ENCODE measurements at places on chromosomes 3 and 15.

GRCh38 chr3:134326126-134326525 is 48.1 kb downstream of the AMOTL2 start:
- DNase-seq = no peak

- DNase-seq = no peak
Observed at GRCh38 chr3:61060411-61060861, 190.8 kb downstream of the FHIT start.

DNA sequence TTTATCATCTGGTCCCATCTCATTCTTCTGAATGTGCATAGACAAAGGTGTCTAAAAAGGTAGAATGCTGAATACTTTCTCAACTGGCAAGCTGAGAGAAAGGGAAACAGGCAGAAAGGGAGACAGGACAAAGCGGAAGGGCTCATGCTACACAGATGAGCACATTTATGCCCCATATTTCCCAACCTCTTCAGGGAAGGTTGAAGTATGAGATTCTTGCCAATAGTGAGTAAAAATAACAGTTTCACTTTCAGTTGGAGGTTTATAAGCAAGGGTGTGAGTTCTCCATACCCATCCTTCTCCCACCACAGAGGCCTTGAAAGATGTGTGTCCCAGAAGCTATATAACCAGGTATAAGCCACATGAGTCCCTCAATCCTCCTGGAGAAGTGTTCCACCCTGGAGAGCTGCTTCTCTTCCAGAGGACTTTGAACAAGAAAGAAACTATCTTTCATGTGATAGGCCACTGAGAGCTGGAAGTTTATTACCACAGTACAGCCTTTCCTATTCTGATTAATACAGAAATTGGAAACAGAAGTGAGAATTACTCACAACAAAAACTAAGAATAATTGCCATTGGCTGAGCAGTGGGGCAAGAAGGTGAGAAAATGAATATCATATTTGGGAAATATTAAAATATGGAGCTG is 709.4 kb upstream of the NR2F2 start:
- no peak for DNase-seq

DNA sequence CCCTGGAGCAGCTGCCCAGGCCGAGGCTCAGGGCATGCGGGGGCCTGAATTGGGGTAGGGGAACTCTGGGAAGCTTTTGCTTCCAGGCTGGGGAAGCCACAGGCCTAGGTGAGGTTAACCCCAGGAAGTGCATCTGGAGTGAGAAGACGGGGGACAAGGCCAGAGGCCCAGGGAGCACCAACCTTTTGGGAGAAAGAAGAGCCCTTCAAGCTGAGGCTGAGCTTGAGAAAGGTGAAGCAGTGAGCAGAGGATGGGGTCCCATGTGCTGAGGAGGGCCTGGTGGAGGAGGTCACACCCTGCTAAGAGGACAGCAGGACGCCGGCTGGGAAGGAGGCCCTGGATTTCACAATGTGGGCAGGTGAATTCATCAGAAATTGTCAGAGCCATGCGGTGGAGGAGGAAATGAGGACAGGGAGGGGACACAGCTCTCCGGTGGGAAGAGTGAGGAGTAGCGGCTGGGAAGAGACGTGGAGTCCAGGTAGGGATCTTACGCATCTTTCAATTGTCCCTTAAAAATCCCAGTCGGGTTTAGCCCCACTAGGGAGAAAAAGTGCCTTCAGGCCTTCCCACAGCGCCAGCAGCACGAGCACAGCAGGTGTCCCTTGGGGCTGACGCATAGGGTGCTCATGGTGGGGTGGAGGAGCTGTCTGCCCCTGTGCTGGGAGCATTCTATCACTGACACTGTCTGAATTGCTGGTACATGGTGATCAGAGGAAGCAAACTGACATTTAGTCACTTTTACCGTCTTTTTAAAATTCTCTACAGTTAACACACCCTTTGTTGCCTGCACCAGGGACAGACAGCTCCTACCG is 50.9 kb downstream of the HCN4 start:
- DNase-seq = no peak

DNA sequence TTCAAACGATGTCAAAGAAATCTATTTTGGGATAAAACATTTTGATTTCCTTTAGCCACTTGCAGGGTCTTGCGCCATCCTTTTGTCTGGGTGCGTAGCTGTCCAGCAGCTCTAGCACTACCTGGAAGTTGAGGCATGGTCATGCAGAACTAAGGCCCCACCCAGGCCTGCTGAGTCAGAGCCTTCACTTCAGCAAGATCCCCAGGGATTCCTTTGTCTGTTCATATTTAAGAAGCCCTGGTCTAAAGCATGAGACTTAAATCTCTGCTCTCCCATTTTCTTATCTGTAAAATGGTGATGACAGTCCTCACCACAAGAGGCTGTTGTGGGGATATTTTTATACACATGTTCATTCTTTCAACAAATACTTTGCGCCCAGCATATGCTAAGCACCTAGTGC is 99.0 kb upstream of the CTDSPL start:
- DNase-seq = no peak

GRCh38 chr3:80010021-80010571 is 242.3 kb upstream of the ROBO1 start:
- DNase-seq = no peak

DNA sequence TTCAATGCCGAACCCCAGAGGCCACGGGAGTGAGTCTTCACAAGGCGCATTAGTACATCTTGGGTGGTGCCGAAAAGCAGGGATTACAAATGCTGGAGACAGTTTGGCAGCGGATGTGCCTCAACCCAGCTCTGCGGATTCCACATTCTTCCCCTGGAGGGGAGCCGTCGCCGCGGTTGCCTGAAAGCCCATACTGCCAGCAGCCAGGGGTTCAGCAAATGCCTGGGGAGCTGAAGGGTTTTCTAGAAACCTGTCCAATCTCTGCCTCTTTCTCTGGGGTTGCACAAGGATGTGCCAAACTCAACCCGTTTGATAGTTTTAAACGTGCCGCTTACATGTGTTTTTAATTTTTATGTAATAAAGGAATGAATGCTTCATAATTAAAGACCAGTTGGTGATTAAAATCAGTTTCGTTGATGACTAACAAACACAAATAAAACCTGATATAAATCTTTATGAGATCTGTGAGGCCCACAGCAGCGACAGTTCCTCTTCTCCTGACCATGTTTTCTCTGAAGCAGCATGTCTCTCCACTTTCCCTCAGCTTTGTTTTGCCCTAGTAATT is 74.6 kb upstream of the LEKR1 start:
- peak; percentile 75 for DNase-seq

GRCh38 chr3:127833281-127834032 is 11.1 kb upstream of the MGLL start:
- no peak for DNase-seq

DNA sequence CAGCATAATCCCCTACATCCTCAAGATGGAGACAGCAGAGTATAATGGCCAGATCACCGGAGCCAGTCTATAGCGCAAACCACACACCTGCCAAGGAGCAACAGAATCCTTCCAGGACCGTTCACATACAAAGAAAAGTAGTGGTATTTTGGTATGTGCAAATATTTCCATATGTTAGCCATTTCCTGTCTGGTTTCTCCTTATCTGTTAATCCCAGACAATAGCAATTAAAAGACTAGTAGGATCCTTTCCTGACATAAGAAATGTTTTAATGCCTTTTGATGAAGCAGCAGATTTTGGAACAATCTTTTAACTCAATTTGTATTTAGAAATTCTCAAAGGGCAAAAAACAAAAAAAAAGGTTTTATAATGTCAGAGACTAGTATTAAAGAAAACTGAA is 22.2 kb downstream of the MRPS25 start:
- no peak for DNase-seq

DNA sequence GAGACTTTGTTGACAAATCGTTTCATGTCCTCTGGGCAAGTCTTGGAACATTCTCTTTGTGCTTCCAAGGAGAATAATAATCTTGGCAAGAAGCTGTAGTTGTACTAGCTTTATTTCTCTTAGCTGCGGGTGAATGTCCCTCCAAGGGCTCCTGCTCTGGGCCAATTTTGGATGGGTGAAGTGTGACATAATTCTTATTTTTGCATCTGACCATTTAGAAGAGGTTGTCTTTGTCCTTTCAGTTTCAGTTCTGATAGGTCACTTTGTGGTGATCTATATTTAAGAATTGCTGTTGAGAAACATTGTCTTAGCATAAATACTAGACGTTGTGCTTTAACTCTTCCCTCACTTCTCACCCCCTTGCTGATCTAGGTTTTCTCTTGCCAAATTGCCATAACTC is 164.8 kb upstream of the RORA start:
- no peak for DNase-seq

DNA sequence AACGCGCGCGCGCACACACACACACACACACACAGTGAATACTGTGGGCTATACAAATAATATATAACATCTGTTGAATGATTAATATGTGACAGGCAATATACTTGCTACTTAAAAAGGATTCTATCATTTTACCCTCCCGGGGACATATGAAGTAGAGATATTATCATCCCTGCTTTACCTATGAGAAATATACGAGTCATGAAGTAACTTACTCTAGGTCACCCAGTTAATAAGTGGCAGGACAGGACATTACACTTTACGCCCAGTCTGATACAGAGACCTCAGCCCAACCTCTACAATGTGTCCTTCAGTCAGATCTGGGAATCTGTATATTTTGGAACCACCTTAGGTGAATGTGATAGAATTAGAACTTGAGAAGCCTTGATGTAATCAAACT is 55.4 kb downstream of the CCDC54 start:
- no peak for DNase-seq

DNA sequence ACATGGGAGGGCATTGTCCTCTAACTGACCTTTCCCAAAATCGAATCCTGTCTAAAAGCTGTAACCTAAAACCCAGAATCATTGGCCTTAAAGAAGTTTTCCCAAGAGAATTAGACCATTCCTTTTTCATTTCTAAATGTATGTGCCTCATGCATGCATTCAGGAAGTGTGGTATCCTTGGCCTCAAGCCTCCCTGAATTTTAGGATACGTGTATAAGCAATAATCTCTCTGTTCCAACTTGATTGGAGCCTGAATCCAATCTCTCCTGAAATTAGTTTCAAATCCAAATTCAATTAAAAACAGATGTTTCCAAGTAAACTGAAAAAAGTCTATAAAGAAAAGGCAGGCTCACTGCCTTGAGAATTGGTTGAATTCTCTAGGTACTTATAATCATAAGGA is 86.0 kb upstream of the VEPH1 start:
- DNase-seq = no peak

- DNase-seq = no peak
Observed at GRCh38 chr3:13200465-13200864, 127.2 kb upstream of the IQSEC1 start.

DNA sequence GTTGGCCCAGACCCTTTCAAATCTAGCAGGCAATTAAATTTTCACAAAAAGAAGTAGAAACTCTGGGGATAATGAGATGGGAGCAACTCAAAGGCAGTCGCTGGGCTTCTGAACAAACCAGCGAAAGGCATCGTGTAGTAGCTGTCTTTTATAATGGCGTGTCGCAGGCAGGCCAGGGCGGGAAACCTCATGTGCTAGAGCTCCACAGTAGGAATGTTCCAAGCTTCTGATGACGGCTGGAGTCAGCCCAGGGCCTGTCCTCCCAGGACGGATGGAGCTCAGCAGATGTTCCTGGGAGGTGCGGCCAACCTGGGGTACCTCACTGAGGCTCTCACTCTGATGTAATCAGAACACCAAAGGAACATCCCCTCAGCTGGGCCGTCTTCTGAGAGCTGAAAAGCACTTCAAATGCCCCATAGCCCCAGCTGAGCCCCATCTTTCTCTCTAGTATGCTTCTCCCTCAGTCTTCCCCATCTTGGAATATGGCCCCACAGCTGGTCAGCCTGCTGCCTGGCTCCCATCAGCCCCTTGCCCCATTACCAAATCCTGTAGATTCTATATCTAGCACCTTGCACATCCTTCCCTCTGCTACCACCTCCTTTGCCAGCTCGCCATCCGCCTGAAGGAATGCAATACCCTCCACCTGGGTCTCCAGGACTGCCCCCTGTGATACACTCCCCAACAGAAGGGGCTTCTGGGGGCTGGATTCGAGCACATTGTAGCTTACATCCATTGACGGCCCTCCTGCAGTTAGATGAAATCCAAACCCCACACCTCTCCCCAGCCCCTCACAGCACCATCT is 54.9 kb upstream of the ATP2B2 start:
- DNase-seq = no peak

- DNase-seq = no peak
Observed at GRCh38 chr3:95886616-95887015, 927.8 kb upstream of the EPHA6 start.

- DNase-seq = no peak
Observed at GRCh38 chr3:150497956-150498355, 48.3 kb downstream of the SERP1 start.

DNA sequence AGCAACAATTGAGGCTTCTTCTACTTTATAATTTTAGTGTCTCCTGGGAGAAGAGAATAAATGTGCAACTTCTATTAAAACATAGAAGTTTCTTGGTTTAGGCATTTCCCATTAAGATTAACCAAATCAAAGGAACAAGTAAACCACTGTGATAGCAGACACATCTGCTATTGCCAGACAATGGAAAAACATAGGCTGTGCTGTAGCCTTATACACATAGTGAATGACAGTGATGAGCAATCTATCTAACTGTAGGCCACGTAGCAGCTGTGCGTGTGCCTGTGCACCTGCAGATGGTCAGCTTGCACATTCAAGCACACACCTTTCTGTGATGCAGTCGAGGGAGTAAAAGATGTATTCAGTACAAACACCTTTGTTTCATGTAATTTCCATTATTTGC is 32.7 kb downstream of the GNB4 start:
- no peak for DNase-seq

GRCh38 chr3:154758109-154758868 is 321.8 kb upstream of the MME start:
- no peak for DNase-seq

DNA sequence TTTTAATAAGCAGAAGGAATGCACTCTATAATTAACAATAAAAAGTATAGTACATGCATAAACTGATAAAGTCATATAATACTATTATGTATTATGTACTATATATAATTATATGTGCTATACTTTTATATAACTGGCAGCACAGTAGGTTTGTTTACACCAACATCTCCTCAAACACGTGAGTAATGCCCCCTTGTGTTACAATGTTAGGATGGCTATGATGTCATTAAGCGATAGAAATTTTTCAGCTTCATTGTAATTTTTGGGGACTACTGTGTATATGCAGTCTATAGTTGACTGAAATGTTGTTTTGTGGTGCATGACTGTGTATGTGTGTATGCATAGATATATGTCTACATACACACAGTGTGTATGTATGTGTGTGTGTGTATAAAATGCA is 100.6 kb downstream of the SLMAP start:
- DNase-seq = no peak

- DNase-seq = no peak
Observed at GRCh38 chr3:134299185-134299887, 48.7 kb upstream of the RYK start.

- DNase-seq = no peak
Observed at GRCh38 chr3:27978440-27978839, 256.3 kb upstream of the EOMES start.
